T-helper 17 cell (primary cell): ENCODE measurements at places on chromosomes 6 and 20. TPM values are rescaled to one million over a fixed set of nuclear protein-coding genes. Genes with fewer than 3 reads are reported as not detected.

The CNR1 gene
- 0.07 TPM for total RNA-seq

The LRRC1 gene
- 2.5 TPM for total RNA-seq

The HLA-DQB1 gene
- 15.7 TPM for total RNA-seq

The CTAGE9 gene
- not detected for total RNA-seq

The HLA-DQA1 gene
- total RNA-seq: 18.2 TPM

The ZBTB12 gene
- total RNA-seq: 0.96 TPM

The GLP1R gene
- total RNA-seq: not detected

The GPX5 gene
- total RNA-seq: not detected

The TP53TG5 gene
- total RNA-seq: not detected

The DST gene
- 12.6 TPM for total RNA-seq

The PDE10A gene
- total RNA-seq: not detected
